ENCODE measurements at places on chromosomes 3 and 15.

DNA sequence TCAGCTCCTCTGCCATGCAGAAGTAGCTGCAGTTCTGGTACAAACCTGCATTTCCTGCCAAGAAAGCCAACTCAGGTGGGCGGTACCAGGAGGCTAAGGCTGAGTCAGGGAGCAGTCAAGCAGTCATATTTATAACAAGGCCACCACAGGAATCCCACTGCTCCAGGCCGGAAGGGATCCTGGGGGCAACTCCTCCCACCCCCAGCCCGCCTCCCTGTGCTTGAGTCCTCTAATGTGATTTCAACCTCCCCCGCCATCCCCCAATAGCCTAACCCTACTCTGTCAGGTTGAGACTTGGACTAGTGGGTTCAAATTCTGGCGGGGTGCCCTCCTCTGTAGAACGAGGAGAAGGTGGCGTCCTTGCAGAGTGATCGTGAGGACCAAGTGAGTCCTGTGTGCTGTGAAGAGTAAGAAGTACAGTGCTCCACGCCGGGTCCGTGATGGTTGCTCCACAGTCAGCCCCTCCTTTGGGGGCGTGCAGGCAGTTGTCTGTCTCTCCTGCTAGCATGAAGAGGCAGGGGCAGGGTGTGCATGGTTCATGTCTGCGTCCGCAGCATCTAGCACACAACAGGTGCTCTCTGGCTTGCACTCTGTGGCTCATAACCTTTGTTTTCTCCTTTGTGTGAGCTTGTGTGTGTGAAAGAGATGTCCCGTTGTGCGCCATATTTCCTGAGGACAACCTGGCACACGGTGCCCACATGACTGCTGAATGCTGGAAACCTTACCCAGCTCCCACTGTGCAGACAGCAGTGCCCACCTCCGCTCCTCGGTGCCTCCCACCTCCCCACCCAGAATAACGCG is 78.3 kb downstream of the SMAD6 start:
- DNase-seq: no peak

GRCh38 chr15:90873998-90874605 is 5.7 kb downstream of the FURIN start:
- DNase-seq: no peak

DNA sequence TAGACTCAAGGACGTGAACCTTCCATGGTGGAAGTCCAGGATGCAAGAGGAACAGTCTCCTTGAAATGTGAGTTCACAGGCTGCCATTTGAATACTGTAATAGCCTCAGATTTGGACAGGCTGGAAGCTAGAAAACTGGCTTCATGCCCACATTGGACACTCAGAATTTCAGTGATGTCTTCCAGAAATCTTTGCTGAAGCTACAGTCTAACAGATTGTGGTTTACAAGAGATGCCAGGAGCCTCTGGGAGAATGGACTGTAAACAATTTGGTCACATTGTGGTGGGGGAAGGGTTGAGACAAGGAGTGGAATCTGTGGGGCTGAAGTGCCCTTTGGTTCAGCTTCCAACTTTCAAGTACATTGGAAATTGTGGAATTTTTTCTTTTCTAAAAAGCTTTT is 252.0 kb upstream of the PROK2 start:
- DNase-seq: no peak

DNA sequence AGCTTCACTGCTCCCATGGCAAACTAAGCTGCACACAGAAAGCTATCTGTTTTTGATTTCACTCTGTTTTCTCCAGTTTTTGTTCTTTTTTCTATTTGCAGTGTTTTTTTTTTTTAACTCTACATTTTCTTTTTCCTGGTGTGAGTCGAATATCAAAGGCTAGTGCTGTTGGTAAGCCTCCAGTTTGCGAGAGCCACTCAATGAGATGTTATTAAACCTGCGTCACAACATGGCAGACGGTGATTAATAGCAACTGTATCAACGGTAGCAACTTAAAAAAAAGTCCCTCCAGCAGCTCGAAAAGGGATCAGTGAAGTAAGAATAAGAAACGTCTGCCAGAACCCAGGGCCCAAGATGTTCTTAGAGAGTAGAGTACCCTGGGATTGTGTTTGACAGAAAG is 84.1 kb downstream of the MEIS2 start:
- no peak for DNase-seq

GRCh38 chr3:74041068-74041675 is 416.4 kb upstream of the PDZRN3 start:
- no peak for DNase-seq

- DNase-seq: no peak
Observed at GRCh38 chr3:116386168-116386567, 59.1 kb downstream of the LSAMP start.

DNA sequence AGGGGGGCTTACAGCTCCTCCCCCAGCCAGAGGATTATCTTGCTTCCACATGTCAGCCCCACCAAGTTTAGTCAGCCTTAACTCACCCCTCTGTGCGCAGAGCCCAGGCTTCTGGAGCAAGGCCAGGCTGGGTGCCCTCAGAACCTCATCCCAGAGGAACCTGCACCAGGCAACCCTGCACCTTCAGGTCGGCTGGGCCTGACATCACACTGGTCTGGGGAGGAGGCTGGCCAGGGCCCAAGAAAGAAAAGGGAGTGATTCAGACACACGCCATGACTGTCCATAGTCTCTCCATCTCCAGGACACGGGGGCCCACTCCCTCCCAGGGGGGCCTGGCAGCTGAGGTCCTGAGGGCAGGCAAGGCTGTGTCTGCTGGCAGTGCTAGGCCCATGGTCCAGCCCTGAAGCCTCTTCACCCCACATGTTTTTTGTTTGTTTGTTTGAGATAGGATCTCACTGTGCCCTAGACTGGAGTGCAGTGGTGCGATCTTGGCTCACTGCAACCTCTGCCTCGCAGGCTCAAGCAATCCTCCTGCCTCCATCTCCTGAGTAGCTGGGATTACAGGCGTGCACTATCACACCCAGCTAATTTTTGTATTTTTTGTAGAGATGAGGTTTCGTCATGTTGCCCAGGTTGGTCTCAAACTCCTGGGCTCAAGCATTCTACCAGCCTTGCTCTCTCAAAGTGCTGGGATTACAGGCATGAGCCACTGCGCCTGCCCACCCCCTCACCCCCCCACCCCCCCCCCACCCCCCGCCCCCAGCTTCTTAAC is 11.1 kb downstream of the TNK2 start:
- no peak for DNase-seq

DNA sequence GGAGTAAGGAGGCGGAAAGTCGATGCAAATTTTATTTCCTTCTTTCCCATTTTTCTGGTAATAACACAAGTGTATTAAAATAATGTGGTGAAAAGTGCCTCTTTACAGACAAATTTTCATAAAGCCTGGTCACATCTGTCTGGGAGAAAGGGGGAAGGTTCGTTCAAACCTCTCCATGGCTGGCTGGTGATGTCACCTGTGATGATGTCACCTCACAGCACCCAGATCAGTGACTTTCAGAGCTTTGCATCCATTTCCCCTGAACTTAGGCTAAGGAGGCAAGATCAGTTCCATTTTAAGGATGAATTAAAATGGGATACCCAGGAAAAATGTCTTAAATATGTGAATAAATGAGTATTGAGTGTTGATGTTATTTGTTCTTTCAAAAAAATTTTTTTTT is 34.1 kb downstream of the ATP10A start:
- DNase-seq: no peak

DNA sequence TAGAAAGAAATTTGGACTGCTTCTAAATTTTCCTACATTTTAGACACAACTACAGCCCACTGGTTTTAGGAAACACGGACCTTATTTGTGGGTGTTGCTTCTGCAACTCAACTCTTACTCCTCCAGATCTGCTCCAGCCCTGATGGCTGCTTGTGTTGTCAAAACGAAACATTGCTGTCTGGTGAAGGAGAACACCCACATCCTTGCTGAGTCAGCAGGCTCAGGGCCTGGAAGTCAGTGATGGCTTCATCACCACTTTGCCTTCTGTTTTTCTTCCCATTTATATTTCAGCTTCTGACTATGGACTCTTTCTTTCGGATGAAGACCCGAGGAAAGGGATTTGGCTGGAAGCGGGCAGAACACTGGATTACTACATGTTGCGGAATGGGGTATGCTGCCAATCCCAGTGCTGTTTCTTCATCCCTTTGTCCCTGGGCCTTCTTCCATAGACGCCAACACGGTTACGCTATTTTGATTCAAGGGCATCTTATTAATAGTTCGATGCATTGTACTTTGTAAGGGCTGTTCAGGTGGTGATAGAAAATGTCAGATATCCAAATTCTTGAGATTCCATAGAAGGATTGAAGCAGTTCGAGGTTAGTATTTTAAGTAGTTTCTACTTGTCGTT is 392.6 kb upstream of the TPM1 start:
- no peak for DNase-seq

- no peak for DNase-seq
Observed at GRCh38 chr15:27412415-27412814, 441.4 kb downstream of the GABRG3 start.

DNA sequence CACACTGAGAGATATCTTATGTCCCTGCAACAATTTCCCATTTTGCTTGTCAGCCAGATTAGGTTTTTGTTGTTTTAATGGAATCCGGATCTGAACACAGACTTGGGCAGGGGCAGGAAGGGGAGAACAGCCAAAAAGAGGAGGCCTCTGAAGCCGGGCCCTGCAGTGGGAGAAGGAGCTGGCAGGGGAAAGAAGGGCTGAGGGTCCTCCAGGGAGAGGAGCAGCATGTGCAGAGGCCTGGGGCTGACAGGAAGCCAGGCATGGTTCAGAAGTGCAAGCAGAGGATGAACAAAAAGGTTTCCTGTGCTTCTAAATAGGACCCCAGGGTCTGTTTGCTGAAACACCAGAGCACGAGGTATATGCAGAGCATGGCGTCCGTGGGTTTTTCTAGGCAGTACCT is 49.1 kb upstream of the POMGNT2 start:
- DNase-seq: no peak

- no peak for DNase-seq
Observed at GRCh38 chr3:183745300-183746098, 47.9 kb downstream of the YEATS2 start.

GRCh38 chr3:178875836-178876235 is 195.8 kb downstream of the ZMAT3 start:
- no peak for DNase-seq

DNA sequence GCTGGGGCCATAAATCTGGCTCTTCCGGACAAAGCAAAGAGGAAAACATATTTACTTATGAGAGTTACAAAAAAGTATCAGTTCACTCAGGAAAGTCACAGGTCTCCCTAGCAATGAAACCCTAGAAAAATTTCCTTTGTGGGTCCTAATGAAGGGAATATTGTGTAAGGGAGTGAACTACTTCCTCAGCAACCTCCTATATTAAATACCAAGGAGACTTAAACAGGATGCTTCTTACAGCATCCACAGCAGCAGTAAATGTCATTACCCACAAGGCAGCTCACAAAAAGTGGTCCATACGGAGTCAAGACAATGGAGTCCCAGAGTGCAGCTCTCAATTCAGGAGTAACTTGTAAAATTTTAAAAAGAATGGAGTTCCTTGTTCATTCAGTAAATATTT is 14.9 kb upstream of the SLC24A5 start:
- no peak for DNase-seq

GRCh38 chr3:110164632-110165369 is 827.5 kb upstream of the DPPA4 start:
- DNase-seq: no peak

GRCh38 chr3:50515565-50516439 is 12.4 kb upstream of the CACNA2D2 start:
- DNase-seq: no peak

GRCh38 chr3:30496066-30496966 is 110.1 kb upstream of the TGFBR2 start:
- no peak for DNase-seq

- no peak for DNase-seq
Observed at GRCh38 chr15:88489321-88489720, 21.8 kb downstream of the MRPS11 start.

GRCh38 chr3:148379763-148380382 is 317.8 kb upstream of the AGTR1 start:
- no peak for DNase-seq

DNA sequence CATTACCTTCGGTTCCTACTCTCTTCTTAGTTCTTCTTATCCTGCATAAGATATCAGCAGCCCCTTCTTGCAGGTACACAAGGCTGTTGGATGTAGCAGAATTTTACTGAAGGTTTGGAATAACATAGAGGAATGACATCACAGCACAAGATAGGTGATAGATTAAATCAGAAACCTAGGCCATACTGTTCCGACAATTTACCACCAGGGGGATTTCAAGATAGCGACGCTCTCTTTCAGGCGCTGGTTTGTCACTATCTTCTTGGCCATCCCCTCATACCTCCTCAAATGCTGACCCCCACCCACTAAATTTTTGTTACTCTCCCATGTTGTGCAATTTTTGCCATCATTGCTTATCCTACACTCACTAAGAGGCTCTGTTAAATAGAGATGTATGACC is 3.5 kb downstream of the SIDT1 start:
- no peak for DNase-seq

GRCh38 chr15:94749811-94750617 is 518.7 kb downstream of the MCTP2 start:
- no peak for DNase-seq
